PC-3 (cell line): ENCODE measurements at places on chromosomes 1 and 21. TPM values are rescaled to one million over a fixed set of nuclear protein-coding genes. Genes with fewer than 3 reads are reported as not detected.

Gene SAMD13
- total RNA-seq, result 1.1 and 2.2 TPM in 2 replicates

Gene INSRR
- total RNA-seq, result not detected in 2 replicates

Gene DMAP1
- total RNA-seq, result 55.5 and 59.0 TPM in 2 replicates

Gene ICOSLG
- 11.6 and 14.8 TPM in 2 replicates for total RNA-seq

Gene ZNF670
- total RNA-seq, result 5.6 and 5.9 TPM in 2 replicates

Gene CBS
- 8.9 and 9.6 TPM in 2 replicates for total RNA-seq

Gene LMX1A
- not detected in 2 replicates for total RNA-seq

Gene WDR3
- total RNA-seq, result 38.2 and 57.8 TPM in 2 replicates

Gene TRABD2B
- total RNA-seq, result 0.44 and 0.63 TPM in 2 replicates

Gene ZNF683
- total RNA-seq, result not detected in 2 replicates

Gene OLFML3
- 7.0 TPM in 2 replicates for total RNA-seq

Gene KCNE1
- 0.58 and 0.69 TPM in 2 replicates for total RNA-seq

- DNase-seq, result peak; percentile 62
Observed at GRCh38 chr1:185154912-185155513, 1.7 kb downstream of the TRMT1L start.

- DNase-seq, result peak; percentile 96
Observed at GRCh38 chr1:216221260-216221700, 202.0 kb downstream of the USH2A start.

DNA sequence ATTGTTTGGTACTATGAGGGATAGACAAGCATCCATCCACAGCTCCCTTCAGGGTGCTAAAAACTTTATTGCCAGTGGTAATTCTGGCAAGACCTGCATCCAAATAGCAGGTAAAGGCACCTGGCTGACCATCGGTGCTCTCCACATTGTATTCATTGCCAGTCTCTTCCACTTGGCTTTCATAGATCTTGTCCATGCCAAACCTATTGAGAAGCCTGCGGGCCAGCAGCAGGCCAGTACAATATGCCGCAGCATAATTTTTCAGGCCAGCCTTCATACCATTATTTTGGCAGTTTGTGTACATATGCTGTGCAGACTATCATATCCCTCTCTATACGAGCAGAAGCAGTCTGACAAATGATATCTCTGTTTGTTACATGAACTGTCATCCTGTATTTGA is 70.2 kb downstream of the SWT1 start:
- DNase-seq, result no peak

- DNase-seq, result peak; percentile 83
Observed at GRCh38 chr1:37811027-37811655, 3.1 kb upstream of the YRDC start.

- DNase-seq, result peak; percentile 48
Observed at GRCh38 chr1:243903895-243904294, 53.9 kb upstream of the AKT3 start.

- DNase-seq, result no peak
Observed at GRCh38 chr21:38268864-38269575, 12.2 kb downstream of the KCNJ15 start.

DNA sequence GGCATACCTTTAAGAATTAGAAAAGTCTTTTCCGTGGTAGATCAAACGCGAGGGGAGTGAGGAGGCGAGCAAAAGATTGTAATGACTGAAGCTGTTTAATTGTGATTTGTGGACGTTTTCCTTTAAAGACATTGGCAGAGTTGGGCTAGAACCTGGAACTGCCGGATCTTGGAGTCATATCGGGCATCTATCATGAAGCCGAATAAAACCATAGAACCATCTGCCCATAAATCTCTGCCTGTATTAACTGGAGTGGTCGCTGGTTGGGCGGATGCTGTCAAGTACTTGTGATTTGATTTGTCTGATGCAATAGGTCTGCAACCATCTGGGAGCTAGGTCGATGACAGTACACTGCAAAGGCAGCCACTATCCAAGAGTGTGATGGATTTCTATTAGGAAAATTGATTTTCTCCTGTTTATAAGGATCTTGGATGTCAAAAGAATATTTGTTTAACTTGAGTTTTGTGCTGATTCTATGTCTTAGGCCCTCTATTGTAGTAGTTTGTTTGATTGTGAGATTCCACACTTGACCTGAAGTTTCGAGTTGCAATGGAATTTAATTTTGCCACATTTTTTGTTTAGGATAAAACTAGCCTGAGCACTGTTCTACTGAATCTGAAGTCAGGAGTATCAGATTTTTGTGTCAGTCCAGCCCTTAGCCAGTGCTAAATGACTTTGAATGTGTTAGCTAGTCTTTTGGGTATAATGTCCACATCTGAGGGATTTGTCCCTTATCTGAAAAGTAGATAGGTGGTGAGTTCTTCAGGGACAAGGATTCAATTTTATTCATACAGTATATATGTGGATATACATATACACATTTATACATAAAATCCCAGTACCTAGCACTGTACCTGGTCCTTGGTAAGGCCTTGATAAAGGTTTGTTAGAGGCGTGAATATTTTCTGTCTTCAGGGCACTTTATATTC is 1.2 kb downstream of the SARS1 start:
- peak; percentile 54 for DNase-seq

DNA sequence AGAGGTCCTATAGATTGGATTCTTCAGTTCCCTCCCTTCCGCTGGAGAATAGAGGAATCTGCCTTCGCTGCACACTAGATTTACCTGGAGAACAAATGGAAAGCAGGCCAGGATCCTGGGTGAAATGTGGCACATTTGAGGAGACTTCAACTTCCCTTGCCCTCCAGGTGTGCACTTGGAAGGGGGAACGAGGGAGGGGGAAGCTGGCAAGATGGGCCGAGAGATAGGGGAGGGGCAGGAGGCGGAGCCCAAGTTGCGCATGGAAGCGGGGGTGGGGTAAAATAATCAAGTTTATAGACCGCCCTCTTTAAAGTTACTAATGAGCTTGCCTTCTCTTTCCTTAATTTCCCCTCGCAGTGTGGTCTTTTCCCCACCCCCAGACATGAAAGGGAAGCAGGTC is 155.7 kb upstream of the CAMK1G start:
- no peak for DNase-seq

- no peak for DNase-seq
Observed at GRCh38 chr1:54741531-54741930, 22.8 kb downstream of the PARS2 start.

- DNase-seq, result no peak
Observed at GRCh38 chr1:34606504-34606903, 148.3 kb upstream of the GJB5 start.

- no peak for DNase-seq
Observed at GRCh38 chr1:102472520-102472919, 475.8 kb upstream of the OLFM3 start.

DNA sequence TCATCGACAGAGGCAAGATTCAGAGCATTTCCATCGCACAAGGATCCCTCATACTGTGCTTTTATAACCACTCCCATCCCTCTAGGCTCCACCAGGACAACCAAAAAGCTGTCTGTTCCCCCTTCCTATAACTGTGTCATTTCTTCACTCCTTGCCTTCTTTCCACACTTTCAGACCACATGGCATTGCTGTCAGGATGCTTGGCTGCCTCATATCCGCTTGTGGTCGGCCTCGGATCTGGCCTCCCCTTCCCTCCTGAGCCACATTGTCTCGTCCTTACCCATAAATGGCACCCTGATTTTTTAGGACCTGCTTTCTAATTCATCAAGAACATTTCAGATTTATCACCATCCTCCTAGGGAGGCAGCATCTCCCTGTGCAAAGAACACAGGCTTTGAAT is 80.5 kb downstream of the HIVEP3 start:
- no peak for DNase-seq

- DNase-seq, result no peak
Observed at GRCh38 chr1:228906223-228906860, 171.1 kb downstream of the RHOU start.

- DNase-seq, result peak; percentile 84
Observed at GRCh38 chr1:7207875-7208646, 422.8 kb downstream of the CAMTA1 start.

DNA sequence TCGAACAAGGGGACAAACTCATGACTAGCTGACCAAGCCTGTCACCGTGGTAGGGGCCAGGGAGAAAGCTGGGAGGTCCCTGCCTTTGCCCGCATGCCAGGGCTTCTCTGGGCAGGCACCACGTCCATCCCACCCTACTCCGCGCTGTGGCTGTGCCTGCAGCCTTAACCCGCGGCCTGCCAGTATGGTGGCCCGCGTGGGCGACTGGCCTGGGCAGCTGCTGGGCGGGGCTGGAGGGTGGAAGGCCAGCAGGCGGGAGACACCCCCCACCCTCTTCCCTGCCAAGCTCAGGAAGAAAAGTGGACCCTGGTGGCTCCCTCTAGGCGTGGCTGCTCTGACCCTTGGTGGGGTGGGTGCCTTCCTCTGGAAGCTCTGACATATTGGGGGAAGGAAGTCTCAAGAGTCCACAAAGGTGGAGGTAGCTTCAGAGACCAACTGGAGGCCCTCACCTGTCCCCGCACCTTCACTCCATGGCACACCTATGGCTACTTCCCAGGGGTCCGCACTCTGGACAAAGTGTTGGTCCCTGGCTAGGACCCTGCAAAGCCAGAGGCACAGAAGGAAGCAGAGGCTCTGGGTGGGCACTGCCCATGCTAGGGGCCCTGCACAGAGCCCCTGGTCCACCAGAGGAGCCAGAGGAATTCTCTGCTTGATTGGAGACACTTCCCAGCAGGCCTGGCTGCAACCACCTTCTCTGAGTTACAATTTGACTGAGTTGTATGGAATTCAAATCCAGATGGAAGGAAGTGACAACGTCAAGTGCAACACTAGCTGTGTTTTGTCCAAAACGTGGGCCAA is 3.3 kb upstream of the SKI start:
- no peak for DNase-seq

GRCh38 chr1:117284399-117285215 is 73.9 kb upstream of the VTCN1 start:
- peak; percentile 83 for DNase-seq

DNA sequence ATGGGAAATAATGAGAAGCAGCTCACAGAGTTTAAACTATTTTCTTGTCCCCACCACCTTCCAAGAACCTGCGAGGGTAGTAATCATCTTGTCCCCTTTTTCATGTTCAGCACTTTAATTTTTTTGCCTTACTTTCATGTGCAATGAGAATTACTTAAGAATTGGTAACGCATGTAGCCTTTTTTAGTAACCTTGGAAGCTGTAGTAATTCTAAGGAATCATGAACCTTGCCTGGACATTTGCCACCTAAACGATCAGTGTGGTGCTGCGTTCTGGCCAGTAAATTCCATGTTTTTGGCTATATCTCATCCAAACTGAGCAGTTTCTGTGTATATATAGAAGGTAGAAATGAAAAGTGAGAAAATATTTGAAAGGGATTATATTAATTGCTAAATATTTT is 3.9 kb upstream of the VAMP3 start:
- DNase-seq, result no peak

GRCh38 chr21:28818663-28819278 is 173.9 kb downstream of the LTN1 start:
- DNase-seq, result no peak

GRCh38 chr1:39720094-39720999 is 18.3 kb upstream of the PPIE start:
- DNase-seq, result peak; percentile 83

DNA sequence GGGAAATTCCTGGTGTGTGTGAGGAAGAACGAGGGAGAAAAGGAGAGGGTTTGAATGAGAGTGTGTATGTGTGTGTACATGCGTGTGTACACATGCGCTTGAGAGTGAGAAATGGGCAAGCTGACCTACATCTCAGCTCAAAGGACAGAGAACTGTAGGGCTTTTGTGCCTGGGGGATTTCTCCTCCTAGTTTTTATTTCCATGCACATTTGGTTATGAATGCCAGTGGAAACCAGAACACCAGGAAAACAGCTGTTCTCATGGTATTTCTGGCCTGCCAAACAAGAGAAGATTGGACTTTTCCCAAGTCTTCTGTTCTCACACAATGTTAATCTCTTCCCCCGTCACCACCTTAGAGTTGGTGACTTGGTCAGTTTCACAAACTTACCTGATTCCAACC is 45.2 kb downstream of the SLC44A3 start:
- peak; percentile 31 for DNase-seq

GRCh38 chr1:95716550-95716949 is 482.5 kb downstream of the RWDD3 start:
- no peak for DNase-seq

DNA sequence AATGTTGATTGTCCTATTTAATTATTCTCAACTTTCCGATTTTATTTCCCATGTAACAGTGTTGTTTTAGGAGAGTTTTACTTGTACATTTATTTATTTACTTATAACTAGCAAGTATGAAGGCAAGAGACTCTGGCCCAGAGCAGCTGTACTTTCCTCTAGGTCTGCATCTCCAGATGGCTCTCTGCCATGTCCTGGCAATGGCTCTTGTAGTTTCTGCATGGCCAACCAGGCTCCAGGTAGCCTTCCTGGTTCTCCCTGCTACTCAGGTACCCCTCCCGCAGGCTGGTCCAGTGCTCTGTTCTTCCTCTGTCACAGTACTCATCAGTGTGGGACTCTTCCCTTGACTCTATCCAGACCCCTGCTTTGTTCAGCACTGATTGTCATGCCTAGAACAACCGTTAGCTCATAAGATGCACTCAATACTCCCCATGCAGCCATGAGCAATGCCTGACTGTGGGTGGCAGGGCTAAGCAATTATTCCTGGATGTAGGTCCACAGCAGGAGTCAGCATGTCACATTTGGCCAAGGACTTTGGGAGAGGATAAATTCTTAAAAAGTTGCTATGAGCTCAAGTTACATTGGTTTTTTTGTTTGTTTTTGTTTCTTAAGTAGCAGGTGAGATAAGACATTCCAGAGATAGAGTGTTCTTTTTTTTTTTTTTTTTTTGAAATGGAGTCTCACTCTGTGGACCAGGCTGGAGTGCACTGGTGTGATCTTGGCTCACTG is 10.9 kb upstream of the IL20 start:
- no peak for DNase-seq

DNA sequence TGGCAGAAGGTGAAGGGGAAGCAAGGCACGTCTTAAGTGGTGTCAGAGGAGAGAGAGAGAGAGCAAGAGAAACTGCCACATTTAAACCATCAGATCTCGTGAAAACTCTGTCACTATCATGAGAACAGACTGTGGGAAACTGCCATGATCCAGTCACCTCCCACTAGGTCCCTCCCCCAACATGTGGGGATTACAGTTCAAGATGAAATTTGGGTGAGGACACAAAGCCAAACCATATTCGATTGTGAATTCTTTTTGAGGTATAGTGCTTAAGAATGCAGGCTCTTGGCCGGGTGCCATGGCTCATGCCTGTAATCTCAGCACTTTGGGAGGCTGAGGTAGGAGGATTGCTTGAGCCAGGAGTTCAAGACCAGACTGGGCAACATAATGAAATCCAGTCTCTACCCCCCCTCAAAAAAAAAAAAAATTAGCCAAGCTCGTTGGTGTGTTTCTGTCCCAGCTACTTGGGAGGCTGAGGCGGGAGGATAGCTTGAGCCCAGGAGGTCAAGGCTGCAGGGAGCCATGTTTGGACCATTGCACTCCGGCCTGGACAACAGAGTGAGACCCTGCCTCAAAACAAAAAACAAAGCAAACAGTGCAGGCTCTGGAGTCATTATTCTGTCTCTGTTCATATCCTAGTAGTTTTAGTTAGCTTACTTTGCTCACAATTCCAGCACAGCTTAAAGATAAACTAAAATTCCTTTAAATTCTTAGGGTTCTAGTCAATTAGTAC is 6.0 kb downstream of the ZCCHC17 start:
- DNase-seq, result no peak
